Fibroblast of skin of scalp (primary cell): ENCODE measurements at places on chromosomes 6 and 20.

DNA sequence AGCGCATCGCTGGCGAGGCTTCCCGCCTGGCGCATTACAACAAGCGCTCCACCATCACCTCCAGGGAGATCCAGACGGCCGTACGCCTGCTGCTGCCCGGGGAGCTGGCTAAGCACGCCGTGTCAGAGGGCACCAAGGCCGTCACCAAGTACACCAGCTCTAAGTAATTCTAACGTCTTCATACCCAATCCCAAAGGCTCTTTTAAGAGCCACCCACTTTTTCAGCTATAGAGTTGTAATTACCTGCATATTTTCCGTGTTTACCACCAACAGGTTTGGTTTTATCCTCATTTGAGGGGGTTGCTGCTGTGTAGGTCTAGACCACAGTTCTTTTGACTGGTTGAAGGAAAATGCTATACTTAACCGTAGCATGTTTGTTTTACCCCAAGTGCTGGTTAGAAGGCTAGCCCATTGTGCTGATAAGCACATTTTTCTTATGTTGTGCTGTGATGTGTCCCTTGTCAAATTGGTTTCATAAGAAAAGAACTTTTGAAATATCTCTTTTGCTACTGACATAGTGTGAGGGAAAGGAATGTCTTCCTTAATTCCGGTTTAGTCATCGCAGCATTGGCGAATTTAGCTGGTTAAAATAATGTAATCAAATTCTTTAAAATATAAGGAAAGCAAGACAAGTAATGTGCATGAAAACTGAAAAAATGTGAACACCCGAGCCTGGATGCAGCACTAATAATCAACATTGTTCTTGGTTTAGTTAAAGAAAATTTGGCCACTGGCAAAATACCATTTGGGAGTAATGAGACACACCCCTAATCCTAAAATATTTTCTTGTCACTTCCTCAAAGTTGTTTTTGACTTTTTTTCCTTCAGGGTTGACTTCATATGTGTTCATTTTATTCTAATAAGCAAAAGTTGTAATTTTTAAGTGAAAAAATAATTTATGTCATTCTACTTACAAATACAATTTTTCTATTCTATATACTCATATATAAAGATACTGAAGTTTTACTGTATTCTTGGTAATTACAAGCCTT, 112.8 kb downstream of the HFE start:
- peak; percentile 64 for DNase-seq

- DNase-seq = no peak
Measured at GRCh38 chr6:44006872-44007303, 120.4 kb downstream of the MRPL14 start.

GRCh38 chr20:58361481-58362205, 27.4 kb upstream of the VAPB start:
- DNase-seq = peak; percentile 72

- DNase-seq = no peak
Measured at GRCh38 chr20:51837876-51838420, 35.6 kb upstream of the SALL4 start.

DNA sequence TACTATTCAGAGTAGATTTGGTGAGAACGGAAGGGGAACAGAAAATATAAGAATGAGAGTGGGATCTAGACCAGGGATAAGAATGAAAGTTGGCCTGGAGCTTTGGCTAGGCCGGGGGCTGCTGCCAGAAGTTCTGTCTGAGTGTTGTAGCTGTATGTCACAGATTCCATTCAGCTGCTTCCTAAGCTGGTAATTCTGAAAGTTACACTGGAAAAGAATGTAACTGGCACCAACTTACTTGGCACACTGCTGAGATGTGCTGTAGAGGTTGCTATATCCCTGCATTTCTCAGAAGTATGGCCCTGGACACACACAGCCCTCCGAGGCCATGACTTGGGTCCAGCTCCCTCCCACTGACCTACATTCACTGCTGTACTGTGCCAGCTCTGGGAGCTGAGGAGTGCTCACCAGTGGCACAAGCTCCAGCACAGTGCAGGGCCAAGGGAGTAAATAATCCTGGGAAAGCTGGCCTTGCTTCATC, 25.8 kb upstream of the TMEM217 start:
- DNase-seq = no peak

DNA sequence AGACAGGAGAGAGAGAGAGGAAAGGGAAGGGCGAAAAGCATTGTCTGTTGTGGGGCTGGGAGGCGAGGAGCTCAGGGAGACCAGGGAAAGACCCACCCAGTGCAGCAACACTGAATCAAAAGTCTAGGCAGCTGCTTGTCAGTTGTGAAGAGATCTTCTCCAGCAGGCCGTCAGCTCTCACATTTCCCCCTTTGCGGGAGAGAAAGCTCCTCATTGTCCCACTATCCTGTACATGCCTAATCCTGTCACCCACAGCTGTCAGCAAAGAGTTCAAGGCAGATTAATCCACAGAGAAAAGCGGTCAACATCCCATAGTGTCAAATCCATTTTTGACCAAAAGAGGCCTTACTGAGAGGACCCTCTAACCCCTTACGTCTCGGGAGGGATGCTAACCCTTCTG, 27.3 kb downstream of the RNF182 start:
- no peak for DNase-seq

GRCh38 chr6:108165714-108166663, at the start of gene NR2E1:
Gene NR2E1 (plus strand): TSS chr6:108166022. CDS start chr6:108166766, 744 bp downstream.
- DNase-seq = no peak

- DNase-seq = peak; percentile 19
Measured at GRCh38 chr6:1552296-1552761, 57.4 kb upstream of the FOXC1 start.

DNA sequence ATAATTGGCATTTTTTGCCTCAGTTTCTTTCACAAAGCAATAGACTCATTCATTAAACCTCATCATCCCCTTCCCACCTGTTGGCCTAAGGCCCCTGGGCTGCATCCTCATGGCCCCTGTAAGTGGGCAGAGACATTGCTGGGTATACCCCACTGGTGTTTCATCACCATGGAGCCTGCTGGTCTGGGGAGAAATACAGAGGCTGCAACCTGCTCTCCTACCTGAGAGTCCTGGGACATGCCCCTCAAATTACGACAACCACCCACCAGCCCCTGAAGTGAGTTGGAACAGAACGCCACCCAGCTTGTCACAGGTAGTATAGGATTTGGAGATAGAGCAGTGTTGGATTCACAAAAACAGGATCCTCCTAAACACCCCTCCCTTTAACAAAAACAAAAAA, 190.8 kb downstream of the ANKRD60 start:
- DNase-seq = no peak

- no peak for DNase-seq
Measured at GRCh38 chr20:49630396-49630951, 62.5 kb upstream of the PTGIS start.

GRCh38 chr6:168415098-168415992, 25.6 kb upstream of the SMOC2 start:
- no peak for DNase-seq

DNA sequence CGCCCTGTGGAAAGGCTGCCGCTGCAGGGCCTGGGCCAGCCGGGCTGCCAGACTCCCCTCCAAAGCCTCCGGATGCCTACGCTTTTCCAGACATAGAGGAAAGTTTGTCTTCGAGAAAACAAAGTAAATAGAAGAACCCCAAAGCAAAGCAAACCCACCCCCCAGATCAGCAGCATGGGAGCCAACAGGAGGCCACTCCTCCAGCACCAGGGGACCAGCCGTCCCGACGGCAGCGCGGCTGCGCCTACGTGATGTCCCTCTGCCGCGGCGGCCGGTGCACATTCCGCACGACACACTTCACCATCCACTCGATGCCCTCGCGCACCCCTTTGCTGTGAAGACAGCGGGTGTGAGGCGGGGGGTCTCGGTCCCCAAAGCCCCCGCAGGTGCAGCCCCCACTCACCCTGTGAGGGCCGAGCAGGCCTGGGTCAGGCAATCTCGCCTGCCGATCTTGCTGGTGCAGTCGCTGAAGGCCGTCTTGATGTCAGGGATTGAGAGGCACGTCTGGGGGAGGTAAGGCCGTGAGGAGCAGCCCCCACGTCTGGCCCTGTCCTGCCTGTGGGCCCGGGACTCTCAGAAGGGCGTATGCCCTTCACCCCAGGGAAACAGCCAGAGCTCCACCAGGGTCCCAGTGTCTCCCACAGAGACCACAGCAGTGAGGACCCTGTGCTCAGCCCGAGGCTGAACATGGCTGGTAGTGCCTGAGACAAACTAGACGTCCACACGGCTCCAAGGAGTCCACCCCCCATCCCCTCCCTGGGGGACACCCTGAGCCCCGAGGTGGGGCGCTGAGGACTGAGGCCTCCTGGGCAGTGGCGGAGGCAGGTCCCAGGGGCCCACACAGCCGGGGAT, 4.0 kb downstream of the TNFRSF6B start:
- DNase-seq = no peak

- DNase-seq = no peak
Measured at GRCh38 chr20:61599061-61599531, 347.0 kb downstream of the CDH4 start.

- no peak for DNase-seq
Measured at GRCh38 chr20:51542571-51543421, at the start of gene NFATC2. Gene NFATC2 (minus strand): TSS chr20:51542719. CDS start chr20:51542499, 220 bp downstream.

GRCh38 chr6:80158478-80158989, 52.1 kb downstream of the BCKDHB start:
- no peak for DNase-seq

DNA sequence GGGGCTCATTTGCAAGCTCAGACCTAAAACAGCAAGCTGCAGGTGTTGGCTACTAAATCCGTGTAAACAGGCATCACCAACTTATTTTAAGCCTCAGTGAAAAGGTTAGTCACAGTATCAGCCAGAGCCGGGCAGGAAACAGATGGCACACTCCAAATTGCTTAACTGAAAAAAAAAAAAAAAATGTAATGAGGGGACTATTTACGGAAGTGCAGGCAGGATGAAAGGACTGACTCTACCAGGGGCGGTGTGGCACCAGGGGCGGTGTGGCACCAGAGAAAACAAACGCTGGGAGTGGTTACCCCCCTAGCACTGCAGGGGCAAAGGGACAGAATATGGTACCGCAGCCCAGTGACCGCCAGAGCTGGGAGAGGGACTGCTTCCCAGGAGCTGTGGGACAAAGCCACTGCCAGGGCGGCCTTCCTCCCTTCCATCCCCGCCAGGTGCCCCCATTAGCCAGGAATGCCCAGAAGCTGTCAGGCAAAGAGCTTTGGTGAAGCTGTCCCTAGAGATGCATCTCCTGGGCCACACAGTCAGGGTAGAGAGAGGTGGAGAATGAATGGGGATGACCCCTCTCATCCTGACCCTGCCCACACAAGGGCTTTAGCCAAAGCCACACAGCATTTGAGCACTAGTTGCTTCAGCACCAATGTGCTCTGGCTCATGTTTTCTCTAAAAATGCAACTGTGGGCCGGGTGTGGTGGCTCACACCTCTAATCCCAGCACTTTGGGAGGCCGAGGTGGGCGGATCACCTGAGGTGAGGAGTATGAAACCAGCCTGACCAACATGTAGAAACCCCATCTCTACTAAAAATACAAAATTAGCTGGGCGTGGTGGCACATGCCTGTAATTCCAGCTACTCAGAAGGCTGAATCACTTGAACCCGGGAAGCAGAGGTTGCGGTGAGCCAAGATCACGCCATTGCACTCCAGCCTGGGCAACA, 39.6 kb upstream of the GFOD1 start:
- DNase-seq = no peak

GRCh38 chr6:160919723-160920440, 71.7 kb upstream of the MAP3K4 start:
- peak; percentile 92 for DNase-seq

- DNase-seq = no peak
Measured at GRCh38 chr6:83847179-83847578, 6.0 kb upstream of the RIPPLY2 start.

GRCh38 chr6:147434516-147434915, 74.0 kb upstream of the SAMD5 start:
- peak; percentile 3 for DNase-seq
